ENCODE measurements at places on chromosomes 12 and 14.

DNA sequence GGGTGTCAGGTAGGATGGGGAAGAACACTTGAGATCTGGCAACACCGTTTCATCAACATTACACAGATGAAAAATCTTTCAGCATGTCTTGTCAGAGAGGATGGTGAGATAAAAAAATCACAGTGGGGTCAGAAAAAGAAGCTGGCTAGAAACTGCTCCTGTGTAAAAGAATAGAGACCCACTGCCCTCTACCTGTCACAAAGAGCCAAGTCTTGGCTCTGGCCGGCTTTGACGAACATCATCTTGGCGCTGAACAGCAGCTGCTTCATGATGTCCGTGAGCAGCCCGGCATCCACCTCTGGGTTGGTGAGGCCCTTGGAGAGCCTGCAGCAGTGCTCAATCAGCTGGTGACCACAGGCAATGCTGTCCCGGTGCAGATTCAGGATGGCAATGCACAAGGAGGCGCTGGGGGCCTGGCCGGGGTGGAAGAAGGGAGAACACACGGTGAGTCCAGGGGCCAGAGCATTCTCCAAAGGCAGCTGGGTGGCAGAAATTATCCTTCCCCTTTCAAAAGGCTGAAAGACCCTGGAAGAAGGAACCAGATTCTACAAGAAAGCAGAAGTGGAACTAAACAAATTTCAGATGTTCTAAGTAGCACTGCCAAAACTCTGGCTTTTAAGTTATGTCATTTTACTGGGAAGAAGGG lies 50.2 kb downstream of the ZFYVE26 start:
- DNase-seq, result no peak

- DNase-seq, result peak; percentile 75
Observed at GRCh38 chr12:85280165-85280983, at the start of gene ALX1. Gene ALX1 (plus strand): TSS chr12:85280220. CDS start chr12:85280262, 42 bp downstream.

DNA sequence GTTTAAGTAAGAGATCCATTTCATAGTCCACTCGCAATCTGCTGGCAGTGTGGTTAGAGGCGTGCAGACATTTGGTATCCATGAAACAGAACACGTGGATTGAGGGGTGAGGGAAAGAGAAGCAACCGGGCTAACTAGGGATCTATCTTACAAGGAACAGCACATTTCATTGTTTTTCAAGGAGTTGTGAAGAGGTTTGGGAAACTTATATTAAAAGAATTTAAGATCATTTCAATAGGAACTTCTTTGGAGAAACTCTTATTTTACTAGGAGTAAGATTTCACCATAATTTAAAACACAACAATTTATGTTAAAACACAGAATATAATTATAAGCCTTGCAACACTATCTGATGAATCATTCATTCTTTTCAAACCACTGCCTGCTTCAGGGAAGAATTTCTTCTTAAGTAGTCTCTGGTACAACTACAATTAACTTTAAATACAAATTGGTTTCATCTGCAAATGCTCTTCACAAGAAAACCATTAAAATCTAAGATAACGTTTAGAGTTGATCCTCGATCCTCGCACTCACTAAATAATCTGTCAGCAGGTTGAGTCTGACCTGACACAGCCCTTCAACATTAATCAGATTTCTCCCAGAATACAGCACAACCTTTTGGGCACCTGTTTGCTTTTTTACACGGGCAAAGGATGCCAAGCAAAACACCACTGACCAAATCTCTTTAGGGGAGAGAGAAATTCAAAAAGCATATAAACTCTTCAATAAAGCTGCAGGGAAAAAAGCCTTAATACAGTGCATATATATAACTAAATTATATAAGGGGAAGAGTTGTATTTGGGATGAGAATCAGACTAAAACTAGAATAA lies 27.3 kb downstream of the PPTC7 start:
- no peak for DNase-seq

- DNase-seq, result no peak
Observed at GRCh38 chr12:4918950-4919660, 9.4 kb downstream of the KCNA1 start.

- no peak for DNase-seq
Observed at GRCh38 chr14:23610815-23611289, 25.3 kb upstream of the DHRS2 start.

- no peak for DNase-seq
Observed at GRCh38 chr12:66934302-66935062, 255.6 kb upstream of the GRIP1 start.

DNA sequence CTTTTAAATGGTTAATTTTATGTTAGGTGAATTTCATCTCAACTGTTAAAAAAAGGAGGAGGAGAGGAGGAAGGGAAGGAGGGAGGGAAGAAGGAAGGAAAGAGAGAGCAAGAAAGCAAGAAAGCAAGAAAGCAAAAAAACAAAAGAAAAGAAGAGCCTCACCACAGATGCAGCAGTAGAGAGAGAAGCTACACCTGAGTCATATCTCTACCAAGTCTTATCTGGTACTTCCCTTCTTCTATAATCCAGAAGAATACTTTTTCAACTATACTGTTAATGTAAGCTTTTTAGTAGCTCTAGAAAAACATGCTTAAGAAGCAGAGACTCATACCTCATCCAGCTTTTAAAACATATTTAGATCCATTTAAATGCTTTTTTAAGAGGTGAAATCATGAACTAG lies 5.6 kb upstream of the IL26 start:
- no peak for DNase-seq

DNA sequence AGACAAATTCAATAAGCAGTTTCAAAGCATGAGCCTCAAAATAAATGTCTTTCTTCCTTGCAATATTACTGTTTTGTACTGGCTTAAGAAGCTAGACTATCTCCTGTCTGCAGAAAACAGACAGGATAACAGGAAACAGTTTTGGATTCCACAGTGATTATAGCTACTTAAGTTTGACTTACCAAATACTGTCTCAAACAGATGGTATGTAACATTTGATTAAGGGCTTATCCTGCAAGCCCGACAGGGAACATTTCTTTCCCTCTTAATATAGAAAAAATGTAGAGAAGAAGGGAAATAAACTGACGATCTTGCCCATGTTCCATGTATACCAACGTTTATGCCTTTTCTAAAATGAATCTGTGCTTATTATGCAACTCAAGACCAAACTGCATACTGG lies 179.9 kb upstream of the EEA1 start:
- no peak for DNase-seq

GRCh38 chr14:79090641-79091180 lies 920.5 kb downstream of the NRXN3 start:
- DNase-seq, result no peak

DNA sequence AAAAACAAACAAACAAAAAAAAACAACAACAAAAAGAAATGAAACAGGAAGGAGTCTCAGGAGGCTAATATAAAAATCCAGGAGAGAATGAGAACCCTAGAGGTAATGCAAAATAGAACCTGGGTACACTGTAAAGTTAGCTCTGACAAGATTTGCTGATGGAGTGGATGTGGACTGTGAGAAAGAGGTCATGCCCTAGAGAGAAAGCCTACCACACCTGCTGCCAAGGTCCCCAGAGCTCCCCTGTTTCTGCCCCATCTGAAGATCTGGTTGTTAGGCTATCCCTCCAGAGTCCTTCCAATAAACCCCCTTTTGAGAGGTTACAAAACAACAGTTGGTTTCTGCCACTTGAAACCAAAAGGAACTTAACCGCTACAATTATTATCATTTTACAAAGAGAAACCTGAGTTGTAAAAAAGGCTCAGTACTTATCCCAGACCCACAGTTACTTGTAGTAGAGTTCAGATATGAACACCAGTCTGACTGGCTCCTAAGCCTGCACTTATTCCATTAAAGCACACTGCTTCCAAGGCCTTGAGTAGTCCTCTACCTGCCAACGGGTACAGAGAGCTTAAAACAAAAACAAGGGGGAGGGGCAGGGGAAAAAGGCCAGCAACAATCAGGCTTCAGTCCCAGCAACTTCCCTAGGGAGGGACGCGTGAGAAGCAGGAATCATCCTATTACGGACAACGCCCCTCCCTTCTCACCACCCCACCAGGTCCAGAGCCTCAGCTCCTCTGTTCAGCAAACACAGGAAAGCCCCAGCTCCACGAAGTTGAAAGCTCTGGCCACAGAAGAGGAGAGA lies 27.7 kb downstream of the PPP1R13B start:
- DNase-seq, result peak; percentile 24

DNA sequence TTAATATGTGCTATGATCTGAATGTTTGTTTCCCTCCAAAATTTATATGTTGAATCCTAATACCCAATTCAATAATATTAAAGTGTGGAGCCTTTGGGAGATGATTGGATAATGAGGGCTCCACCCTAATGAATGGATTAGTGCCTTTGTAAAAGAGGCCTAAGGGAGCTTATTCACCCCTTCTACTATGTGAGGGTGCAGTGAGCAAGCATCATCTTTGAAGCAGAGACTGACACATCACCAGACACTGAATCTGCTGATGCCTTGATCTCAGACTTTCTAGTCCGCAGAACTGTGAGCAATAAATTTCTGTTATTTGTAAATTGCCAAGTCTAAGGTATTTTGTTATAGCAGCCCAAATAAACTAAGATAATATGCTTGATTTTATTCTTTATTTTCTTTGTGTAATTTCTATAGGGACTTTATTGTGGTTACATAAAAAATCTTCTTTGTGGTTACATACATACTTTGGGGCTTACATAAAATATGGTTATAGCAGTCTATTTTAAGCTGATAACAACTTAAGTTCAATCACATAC lies 131.1 kb upstream of the SLC38A2 start:
- no peak for DNase-seq

DNA sequence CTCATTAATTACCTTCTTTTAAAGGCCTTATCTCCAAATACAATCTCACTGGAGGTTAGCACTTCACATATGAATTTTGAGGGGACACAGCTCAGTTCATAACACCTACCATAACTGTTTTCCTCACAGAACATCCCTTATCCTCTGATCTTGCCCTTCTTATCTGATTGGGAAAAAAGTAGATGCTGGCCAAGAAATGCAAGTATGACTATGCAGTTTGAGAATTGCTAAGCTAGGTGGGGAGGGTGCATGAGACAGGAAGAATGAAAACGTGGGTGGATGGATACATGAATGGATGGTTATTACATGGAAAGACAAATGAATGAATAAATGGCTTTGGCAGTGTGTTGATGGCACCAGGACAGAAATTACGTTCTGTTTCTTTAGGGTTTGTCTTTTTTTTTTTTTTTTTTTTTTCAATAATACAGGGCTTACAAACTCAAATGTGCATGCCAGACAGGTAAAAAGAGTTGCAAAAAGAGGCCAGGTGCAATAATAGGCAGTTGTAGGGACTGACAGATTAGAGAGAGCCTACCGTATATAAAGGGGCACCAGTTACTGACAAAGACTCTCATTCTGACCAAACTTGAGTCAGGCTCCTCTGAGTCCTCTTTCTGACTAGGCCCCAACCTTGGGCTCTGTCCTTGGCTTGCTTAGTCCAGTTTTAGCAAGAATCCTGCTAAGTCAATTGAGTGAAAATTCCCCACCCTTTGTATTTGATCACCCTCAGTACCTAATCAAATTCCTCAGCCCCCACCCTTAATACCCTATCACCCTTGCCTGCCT lies 304.9 kb downstream of the ZFP36L1 start:
- no peak for DNase-seq

GRCh38 chr14:33315721-33316120 lies 377.0 kb downstream of the NPAS3 start:
- DNase-seq, result no peak

DNA sequence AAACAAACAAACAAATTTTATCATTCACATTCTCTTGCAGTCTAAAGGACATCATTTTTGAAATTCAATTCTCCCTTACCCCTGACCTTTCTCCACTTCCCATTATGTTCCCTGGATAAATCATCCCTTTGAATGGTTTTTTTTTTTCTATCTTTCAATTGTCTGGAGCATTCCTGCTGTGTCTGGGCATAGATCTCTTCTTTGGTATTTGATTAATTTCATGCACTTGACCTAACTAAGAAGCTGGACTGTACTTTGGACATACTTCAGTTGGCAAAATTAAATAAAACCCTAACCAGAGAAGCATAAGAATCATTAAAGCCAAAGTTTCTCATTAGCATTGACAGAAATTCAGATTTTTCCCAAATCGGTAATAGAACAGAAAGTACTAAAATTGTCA lies 163.6 kb upstream of the BMP4 start:
- DNase-seq, result no peak

DNA sequence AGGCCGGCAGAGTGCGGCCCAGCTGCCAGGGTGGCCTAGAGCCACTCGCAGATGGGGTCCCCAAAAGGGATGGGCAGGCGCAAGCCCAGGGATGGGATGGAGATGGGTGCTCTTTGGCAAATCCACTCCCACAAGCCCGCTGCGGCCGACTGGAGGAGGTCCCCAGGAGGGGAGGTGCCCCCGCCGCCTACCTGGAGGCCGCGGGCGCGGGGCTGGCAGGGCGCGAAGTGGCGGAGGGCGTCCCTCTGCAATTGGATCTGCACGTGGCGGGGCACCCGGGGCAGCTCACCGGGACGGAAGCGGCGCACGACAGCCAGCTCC lies 730 bp downstream of the PPP1R3E start:
- no peak for DNase-seq
